ENCODE measurements at places on chromosomes 3 and 15.

DNA sequence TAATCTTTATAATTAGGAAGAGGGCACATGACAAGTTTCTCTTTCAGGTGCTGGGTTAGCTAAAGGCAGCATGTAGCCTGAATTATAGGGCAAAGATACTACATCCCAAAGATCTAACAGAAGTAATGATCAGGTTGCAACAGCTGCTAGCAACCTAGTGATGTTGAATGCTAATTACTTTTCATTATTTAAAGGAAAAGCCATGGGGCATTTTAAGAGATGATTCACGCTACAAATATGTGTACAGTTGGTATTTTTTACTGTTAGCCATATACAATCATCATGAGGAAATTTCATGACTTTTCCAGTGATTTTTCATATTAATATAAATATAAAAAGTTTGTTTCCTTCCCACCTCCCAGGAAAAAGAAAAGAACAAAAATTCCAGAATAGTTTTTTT is 43.0 kb downstream of the NEK10 start:
- no peak for DNase-seq

- no peak for DNase-seq
Observed at GRCh38 chr15:42059661-42060476, 34.5 kb downstream of the PLA2G4D start.

GRCh38 chr3:79019137-79019923 is 748.5 kb downstream of the ROBO1 start:
- DNase-seq: no peak

GRCh38 chr3:45947361-45947760 is 4.1 kb downstream of the CXCR6 start:
- DNase-seq: no peak

DNA sequence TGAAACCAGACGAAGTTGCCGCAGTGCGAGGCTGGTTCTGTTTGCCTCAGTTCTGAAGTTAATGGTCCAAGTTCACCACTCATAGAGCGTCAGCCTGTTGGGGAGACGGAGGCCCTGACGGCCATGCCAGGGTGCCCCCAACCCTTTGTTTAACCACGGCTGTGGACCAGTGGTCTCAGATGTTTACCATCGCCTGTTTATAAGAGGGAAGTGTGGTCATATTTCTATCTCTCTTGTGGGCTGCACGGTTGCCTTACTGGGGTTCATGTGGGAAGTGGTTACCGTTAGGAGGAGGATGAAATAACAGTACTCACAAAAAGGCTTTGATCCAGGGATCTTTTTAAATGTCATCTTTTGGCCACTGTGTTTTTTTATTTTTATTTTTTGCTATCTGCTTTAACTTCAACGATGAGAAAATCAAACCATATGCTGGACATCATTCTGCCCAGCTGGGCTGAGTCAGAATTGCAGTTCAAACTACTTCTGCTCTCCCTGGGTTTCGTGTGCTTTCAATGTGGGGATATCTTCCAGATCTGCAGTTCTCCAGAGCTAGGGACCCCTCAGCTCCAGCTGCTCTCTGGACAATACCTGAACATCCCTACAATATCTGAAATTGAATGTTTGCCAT is 17.8 kb downstream of the SMAD3 start:
- no peak for DNase-seq
